ENCODE measurements at places on chromosomes 4 and X.

DNA sequence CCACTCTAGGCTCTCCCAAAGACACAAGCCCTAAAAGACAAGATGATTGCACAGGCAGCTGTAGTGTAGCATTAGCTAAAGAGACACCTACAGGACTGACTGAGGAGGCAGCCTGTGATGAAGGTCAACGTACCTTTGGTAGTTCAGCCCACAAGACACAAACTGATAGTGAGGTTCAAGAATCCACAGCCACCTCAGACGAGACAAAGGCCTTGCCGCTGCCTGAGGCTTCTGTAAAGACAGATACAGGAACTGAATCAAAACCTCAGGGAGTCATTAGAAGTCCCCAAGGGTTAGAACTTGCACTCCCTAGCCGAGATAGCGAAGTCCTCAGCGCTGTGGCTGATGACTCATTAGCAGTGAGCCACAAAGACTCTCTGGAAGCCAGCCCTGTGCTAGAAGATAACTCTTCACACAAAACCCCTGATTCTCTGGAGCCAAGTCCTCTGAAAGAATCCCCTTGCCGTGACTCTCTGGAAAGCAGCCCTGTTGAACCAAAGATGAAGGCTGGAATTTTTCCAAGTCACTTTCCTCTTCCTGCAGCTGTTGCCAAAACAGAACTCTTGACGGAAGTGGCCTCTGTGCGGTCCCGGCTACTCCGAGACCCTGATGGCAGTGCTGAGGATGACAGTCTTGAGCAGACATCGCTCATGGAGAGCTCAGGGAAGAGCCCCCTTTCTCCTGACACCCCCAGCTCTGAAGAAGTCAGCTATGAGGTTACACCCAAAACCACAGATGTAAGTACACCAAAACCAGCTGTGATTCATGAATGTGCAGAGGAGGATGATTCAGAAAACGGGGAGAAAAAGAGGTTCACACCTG is 306.3 kb downstream of the ANK2 start:
- peak; percentile 48 for DNase-seq

DNA sequence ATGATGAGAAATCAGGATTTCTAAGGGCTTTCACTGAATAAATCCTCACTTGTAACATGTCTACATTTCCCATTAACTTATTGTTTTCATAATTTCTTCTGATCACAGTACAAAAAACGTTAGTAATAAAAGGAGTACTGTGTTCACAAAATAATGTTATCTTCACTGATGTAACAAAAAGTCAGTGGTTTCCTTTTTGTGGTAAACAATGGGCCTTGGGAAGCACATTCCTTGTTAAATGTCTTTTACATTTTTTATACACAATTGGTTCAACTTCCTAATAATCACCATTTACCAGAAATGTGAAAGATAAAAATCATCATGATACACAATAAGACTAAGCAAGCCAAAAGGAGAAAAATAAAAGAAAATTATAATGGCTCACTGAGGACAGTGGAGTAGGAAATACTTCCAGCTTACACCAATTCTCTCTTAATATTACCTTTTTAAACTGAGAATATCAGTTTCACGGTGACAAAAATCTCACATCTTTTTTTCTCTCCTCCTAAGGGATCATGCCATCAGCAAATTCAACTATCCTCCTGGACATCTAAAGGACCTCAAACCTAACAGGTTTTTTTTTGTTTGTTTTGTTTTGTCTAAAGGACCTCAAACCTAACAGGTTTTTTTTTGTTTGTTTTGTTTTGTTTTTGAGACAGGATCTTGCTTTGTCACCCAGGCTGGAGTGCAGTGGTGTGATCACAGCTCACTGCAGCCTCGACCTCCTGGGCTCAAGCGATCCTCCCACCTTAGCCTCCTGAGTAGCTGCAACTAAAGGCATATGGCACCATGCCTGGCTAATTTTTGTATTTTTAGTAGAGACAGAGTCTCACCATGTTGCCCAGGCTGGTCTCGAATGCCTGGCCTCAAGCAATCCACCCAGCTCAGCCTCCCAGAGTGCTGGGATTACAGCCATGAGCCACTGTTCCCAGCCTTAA is 57.3 kb downstream of the FRYL start:
- no peak for DNase-seq

- no peak for DNase-seq
Observed at GRCh38 chr4:18570370-18570769, 548.8 kb upstream of the LCORL start.

GRCh38 chrX:153883163-153883843 is 2.7 kb downstream of the L1CAM start:
- no peak for DNase-seq

DNA sequence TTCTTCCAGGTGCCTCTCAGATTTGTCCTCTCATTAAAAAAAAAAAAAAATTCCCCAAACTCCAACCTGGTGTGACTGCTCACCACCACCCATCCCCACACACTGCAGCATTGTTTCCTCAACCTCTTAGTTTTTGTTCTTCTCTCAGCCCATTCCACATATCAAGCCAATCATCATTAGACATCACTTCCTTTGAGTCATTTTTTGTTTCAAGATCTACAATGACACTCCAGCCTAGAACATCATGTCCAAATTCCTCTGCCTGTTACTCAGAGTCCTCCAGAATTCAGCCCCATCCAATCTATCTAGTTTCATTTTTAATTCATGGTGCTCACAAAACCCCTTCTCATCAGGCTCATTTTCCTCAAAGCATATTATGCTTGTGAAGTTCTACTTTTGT is 262.5 kb upstream of the TEX13A start:
- DNase-seq: no peak

- peak; percentile 66 for DNase-seq
Observed at GRCh38 chrX:72131317-72132294, at the start of gene RTL5. TSS of gene RTL5 (minus strand) at chrX:72131915.

DNA sequence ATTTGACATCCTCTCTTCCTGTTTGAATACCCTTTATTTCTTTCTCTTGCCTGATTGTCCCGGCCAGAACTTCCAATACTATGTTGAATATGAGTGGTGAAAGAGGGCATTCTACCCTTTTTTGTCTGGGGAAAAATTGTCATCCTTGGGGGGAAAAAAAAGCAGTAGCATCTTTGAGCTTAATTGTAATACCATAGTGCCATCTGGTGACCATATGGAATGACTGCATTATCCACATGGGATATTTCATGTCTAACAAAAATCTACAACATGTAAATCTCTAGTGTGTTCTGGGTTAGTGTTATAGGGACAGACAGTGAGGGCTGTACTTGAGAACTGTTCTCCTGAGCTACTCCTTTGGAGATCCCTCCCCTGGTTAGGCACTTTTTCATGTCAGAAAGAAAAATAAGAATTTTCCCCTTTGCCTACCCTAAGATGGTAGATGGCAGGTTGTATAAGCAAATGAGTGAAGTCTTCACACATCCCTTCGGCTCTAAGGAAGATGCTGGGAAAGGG is 26.0 kb downstream of the CAPN6 start:
- peak; percentile 29 for DNase-seq

GRCh38 chr4:144734522-144734921 is 88.6 kb downstream of the HHIP start:
- no peak for DNase-seq

DNA sequence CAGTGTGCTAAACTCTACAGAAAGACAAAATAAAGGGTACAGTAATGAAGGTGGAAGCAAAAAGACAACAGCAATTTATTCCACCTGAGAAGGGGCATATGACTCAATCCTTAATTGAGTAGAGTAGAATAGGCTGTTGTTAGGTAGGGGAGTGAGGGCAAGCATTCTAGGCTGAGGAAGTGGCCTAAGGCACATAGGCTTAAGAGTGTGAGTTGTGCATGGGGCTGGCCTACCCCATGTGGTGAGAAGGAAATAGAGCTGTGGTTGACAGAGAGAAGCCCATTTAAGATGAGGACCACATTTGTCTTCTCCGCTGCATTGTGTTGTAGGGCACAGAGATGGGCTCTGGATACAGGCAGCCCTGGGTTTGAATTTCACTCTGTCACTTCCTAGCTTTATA is 3.4 kb upstream of the ZCCHC18 start:
- DNase-seq: no peak

DNA sequence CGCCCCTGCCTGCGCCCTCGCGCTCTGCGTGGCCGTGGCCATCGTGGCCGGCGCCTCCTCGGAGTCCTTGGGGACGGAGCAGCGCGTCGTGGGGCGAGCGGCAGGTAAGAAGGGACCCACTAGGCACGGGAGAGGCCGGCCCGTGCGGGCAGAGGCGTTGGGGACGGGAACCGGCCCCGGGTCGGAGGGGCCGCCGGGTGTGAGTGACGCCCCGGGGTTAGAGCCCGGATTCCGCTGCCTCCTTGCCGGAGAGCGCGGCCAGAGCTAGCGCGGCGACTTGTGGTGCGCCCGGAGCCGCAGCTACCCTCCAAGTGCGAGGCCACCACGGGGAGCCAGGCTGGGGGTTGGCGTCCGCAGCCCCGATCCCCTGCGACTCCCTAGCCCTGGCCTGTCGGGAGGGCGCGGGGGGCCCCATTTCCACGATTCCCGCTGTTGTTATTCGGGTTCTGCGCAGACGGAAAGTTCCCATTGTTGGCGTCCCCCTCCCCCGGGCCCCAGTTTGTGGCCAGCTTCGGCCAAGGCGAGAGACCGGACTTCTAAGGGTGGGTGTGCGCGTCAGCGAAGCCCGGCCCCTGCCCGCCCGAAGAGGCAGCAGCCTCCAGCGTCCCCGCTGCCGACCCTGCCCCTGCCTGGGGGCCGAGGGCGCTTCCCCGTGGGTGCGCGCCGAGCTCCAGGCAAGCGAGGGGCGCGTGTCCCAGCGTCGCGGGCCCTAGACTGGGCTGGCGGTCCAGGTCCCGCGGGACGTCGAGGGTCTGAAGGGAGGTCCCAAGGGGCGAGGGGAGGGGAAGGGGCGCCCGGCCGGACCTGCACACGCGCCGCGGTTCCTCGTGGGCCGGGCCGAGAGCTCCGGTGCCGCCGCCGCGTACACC is 1.1 kb downstream of the FGFR3 start:
- DNase-seq: peak; percentile 70

GRCh38 chr4:148376151-148376550 is 66.1 kb downstream of the NR3C2 start:
- DNase-seq: no peak

DNA sequence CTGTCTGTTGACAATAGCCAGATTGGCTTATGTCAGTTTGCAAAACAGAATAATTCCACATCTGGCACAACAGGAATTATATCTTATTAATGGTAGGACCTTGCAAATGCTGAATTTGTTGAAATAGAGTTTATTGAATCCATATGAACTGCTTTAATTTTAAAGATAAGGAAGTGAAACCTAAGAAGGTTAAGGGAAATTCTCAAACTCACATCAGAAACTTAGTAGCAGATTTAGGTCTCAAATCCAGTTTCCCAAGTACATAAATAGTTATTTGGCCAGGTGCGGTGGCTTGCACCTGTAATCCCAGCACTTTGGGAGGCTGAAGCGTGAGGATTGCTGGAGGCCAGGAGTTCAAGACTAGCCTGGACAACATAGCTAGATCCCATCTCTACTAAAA is 117.1 kb downstream of the HNRNPD start:
- no peak for DNase-seq

GRCh38 chr4:168527560-168527959 is 30.7 kb downstream of the PALLD start:
- DNase-seq: no peak

- DNase-seq: no peak
Observed at GRCh38 chr4:100098681-100099080, 91.6 kb downstream of the DDIT4L start.

DNA sequence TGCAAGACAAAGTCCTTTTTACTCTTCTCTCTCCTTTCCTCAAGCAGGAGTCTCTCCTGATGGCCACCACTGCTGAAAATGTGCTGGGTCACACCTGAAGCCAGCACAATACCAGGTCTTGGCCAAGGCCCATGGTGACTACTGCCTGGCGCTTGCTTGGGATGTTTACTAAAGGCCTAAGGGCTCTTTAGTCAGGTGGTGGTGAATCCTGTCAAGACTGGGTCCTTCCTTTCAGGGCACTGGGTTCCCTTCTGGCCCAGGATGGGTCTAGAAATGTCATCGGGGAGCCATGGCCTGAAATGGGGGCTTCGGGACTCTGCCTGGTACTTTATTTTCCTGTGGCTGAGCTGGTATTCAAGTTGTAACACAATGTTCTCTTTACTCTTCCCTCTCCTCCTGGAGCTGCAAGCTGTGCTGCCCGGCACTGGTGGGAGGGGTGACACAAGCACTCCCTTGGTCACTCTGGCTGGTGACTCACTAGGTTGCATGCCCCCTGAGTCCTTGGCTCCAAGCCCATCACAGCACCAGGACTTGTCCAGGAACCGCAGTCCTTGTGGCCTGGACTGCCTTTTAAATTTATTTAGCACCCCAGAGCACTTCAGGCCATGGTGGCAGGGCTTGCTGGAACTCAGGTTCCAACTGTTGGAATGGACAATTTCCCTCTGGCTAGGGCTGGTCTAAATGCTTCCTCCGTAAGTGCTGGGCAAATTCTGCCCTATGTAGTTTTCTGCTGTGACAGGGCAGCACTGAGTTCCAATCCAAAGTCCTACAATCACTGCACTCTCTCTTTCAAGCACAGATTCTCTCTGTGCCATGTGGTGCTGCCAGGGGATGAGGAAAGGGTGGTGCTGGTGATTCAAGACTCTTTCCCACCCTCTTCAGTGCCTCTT is 11.3 kb downstream of the ARL13A start:
- no peak for DNase-seq

DNA sequence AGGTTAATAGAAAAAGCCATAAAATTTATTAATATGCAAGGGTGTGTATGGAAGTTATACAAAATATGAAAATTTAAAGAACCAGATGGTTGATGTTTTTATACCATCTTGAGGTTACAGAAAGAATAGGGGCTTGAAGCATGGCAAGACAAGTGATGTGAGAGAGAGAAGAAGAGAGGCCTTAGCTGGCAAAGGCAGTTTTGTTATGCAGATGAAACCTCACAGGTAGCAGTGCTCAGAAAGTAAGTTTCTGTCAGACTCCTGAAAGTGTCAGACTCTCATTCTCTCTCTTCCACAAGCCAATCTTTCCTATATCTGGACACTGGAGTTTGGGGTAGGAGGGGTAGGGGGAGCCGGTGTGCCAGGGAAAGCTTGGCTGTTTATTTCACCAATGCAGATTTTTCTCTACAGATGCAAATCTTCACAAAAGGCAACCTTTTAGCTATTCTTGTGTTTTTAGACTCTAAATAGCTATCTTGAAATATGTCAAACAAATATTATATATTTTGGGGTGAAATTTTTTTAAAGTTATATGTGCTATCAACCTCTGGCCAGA is 124.5 kb downstream of the CFAP299 start:
- DNase-seq: no peak

GRCh38 chr4:88514557-88515511 is 8.7 kb downstream of the PYURF start:
- no peak for DNase-seq

Data from GM13977 (cell line).